ENCODE measurements at places on chromosomes 12 and 14.

GRCh38 chr14:93160353-93160801 is 24.3 kb downstream of the MOAP1 start:
- no peak for DNase-seq

- DNase-seq = no peak
These were observed 202.8 kb downstream of the BCAT1 start for GRCh38 chr12:24746006-24746671.

- DNase-seq = no peak
These were observed 6.4 kb upstream of the ARF6 start for GRCh38 chr14:49886523-49886922.

DNA sequence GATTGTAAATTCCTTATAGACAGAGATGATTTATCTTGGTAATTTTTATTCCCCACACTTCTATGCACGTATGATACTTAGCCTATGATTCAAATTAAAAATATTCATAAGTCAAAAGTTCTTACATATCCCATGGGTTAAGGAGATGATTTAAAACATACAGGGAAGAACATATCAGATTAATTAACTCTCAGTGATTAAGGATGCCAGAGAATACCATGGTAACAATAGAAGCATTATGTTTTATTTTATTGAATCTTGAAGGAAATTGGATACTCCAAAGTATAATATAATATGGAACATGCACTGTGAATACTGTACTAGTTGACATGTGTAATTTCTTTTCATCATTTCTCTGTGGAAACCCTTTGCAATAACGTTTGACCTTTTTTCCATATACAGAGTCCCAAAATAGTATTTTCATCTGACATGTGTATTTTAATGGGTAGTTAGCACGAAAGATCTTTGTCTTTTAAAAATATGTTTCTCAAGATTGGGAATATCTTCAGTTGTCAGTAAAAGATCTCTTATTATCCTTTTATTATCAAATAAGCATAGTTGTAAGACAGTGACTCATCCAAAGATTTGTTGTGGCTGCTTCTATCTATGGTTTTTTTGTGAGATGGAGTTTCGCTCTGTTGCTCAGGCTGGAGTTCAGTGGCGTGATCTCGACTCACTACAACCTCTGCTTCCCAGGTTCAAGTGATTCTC is 166.7 kb downstream of the RAD51B start:
- DNase-seq = no peak

GRCh38 chr12:43370263-43370662 is 181.7 kb downstream of the ADAMTS20 start:
- DNase-seq = no peak

GRCh38 chr14:104317975-104318557 is 179.7 kb downstream of the KIF26A start:
- DNase-seq = no peak

DNA sequence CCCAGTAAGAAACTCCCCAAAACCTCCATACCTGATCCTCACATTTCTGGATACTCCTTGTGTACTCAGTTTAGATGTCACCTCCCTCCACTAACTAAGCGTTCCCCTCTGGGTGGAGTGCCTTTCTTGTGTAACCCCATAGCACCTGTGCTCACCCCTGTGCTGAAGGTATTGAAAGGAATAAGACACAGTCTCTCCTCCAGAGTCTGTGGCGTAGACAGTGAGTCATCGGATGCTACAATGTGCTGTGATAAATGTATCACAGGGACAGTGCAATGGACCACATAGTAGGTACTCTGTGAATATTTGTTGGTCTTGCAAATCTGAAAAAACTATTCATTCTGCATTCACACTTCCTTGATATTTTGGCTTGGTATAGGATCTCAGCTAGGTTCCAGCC is 30.8 kb downstream of the TSPAN9 start:
- DNase-seq = no peak

DNA sequence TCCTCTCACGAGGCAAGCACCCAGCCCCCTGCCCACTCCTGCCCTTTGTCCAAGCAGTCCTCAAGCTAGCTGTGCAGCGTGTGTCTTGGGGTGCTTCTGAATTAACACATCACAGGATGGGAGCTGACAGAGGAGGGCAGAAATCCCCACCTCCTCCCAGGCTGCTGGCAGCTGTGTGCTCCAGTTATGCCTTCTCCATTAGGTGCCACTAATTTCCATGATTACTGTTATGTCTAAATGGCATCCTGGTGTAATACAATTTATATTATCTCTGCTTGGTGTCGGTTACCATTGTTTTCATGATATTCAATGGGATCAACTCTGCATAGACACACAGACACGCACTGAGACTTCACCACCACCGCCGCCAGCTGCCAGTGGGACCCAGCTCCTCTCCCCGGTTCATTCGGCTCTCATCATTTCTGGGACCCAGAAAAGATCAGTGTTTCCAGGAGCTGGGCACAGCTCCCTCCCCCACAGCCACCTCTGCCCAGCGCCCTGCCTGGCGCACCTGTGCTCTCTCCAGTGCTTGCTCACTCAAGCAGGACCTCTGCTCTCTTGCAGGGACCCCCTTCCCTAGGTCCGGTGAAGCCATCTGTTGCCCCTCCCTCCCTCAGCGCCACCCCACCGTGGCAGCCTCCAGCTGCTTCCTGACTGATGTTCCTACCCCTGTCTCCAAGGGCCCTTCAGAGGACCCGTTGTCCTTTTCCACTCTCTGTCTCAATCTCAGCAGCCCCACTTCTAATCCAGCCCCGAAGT is 167.5 kb upstream of the FKBP4 start:
- no peak for DNase-seq

GRCh38 chr14:75993567-75994041 is 8.0 kb downstream of the IFT43 start:
- DNase-seq = no peak

DNA sequence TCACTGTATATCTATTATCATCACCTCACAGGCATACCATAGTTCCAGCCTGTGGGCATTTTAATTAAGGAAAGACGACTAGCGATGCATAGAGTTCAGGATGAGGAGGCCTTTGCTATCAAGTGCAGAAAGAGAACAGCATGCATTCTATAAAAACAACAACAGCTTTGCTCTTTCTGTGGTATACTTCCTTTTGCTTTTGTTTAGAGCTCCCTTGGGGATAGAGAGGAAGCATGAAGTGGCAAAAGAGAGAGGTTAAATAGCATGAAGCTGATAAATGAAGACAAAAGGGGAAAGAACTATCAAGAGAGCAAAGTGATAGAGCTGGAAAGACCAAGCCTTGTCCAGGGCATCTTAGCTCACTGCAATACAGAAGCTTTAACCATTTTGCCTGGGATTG is 23.5 kb downstream of the IFNG-AS1 start:
- DNase-seq = no peak

GRCh38 chr14:103555559-103556337 is 6.7 kb downstream of the BAG5 start:
- no peak for DNase-seq

DNA sequence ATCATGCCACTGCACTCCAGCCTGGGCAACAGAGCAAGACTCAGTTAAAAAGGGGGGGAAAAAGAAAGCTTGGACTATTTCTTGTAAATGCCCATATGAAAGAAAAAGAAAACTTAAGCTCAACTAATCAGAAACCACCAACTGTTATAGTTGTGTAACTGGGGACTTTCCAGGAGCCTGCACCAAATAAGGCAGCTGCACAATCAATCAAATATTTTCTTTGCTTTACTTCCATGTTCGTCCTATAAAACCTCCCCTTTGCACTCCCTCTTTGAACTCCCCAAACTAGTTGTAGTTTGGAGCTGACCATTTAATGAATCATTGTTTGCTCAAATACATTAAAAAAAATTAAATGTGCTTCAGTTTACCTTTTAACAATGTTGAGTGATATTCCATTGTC is 54.9 kb downstream of the OTOGL start:
- DNase-seq = no peak

DNA sequence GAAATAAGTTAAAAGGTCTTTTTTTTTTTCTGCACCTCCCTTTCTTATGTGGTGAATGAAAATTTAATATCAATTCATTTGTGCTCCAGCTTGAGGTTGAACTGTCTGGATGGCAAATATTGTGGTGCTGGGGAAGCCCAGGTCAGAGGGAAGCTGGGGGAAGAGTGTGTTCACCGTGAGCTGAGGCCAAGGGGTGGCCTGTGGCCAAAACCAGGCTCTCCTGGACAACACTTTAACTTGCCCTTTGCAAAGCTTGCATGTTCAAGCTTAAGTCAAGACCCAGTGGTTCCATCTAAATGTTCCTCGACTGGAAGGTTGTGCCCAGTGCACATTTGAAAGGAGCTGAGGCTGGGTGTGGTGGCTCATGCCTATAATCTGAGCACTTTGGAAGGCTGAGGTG is 28.8 kb downstream of the DRAM1 start:
- no peak for DNase-seq

- no peak for DNase-seq
These were observed 161.5 kb upstream of the FRMD6 start for GRCh38 chr14:51490205-51490604.

DNA sequence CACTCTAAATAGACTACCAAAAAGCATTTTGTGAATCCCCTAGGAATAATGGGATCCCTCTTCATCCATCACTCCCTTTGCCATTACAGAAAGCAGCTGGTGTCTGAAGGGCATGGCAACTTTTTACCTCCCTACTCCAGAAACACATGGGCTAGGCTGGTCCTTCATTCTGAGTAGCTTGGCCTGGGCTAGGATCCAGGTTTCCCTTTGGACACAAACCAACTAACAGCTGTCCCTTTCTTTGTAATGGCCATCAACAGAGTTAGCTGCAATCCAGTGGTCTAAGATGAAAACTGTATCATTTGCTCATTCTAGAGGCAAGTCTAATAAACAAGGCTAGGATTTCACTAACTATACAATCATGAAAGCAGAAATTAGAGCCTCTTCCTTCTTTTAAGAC is 7.4 kb downstream of the GRIN2B start:
- DNase-seq = no peak

GRCh38 chr12:14979468-14979867 is 6.6 kb downstream of the PDE6H start:
- no peak for DNase-seq

DNA sequence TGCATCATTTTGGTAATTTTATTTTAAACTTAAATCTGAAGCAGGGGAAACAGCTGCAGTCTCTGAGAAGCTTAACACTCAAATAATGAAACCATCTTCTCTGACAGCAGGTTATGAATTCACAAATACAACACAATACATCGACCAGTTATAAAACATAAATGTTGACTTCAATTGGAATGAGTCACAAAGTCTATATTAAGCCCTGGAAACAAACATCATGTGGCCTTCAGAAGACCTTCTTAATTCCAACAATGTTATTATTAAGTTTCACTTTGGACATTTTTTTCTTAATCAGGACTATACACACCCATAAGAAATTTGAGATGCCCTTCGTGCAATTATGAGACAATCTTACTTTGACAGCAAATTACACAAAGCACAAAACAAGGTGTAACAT is 68.9 kb downstream of the CEP128 start:
- no peak for DNase-seq

DNA sequence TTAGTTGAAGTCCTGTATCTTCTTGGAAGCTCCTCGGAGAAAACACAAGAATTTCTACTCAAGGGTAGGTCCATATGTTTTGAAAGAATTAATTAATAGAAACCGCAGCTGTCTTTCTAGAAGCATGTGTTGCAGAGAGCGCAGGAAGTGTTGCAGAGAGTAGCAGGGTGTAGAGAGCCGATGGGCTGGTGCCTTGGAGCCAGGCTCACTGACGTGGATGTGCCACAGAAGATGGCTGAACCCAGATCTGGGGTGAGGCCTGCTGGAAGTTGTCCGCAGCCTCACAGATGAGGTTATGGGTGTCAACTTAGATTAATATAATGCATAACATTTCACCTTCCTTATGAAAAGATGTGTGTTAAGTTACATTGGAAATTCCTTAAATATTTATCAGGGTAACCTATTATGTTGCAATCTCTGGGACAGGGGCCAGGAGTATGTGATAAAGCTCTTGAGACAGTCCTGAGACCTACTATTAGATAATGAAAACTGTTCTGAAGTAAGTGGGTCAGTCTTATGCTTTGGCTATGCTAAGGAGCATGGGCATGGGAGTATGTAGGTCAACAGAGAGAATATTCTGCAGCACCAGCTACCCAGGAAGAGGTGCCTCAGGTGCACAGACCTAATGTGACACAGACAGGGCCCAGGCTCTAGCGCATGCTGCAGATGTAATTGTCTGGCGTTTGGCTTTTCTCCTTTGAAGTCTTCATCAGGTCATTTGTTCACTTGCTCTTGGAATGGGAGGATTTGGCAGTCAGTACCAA is 973.3 kb downstream of the BCL11B start:
- DNase-seq = no peak

DNA sequence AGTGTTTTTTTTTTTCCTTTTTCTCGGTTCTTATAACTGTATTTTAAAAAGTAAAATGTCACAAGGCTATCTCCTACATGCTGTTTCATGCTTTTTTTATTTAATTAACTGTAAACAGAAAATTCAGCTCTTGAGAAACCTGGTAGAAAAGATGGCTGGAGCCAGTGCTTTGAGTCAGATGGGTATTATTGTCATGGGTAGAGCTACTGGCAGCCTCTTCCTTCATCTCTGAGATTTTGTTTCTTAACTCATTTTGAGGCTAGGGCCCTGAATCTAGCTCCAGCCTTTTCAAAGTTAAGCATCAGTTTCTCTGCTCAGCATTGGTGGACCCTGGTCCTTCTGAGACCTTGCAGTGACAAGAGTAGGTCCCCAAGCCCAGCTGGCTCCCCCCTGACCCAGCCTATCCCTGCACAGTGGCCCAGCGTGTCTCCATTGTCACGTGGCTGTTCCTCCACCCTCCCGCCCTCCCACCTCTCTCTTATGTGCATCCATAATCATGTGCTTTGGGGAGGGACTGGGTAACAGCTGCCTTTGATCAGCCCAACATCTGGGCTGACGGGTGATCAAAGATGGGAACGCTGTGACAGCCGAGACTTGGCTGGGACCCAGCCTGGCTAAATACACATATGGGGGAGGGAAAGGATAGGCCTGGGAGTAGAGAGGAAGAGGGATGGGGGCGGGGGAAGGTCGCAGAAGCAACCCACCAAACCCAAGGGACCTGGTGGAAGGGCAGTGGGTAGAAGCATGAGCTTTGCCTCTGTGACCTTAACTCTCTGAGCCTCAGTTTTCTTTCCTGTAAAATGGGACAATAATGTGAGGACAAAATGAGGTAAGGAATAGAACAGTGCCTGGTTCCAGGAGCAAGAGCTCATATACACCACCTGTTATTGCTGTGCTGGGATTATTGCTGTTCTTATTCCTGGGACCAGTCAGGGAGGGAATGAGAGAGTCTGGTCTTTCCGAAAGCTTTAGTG is 24.4 kb upstream of the RBM19 start:
- no peak for DNase-seq

GRCh38 chr12:1279050-1279449 is 288.0 kb downstream of the ERC1 start:
- no peak for DNase-seq
